ENCODE measurements at places on chromosomes 7 and 10. TPM values are rescaled to one million over a fixed set of nuclear protein-coding genes. Genes with fewer than 3 reads are reported as not detected.

GRCh38 chr10:91150631-91151030 is 69.8 kb upstream of the PCGF5 start:
- DNase-seq = no peak

Gene ATXN7L1
- total RNA-seq = 45.8 TPM

Gene CD36
- 8.9 TPM for total RNA-seq

DNA sequence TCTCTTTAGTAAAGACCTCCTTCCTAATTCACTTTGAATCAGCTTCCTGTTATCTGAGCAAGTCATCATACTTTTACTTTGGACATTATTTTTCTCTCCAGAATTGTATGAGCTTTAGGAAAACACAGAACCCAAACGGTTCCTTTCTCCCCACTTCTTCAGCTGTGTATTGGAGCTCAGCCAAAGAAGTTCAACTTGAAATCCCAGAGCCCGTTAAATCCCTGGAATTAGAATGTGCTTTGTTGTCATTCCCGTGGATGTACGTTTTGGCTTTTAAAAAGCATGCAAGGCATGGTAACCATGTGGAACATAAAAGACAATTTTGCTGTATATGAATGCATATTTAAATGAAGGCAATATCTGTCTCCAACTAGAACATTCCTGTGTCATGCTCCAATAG is 46.6 kb downstream of the AGMO start:
- DNase-seq = no peak

Gene MYH16
- total RNA-seq = not detected

DNA sequence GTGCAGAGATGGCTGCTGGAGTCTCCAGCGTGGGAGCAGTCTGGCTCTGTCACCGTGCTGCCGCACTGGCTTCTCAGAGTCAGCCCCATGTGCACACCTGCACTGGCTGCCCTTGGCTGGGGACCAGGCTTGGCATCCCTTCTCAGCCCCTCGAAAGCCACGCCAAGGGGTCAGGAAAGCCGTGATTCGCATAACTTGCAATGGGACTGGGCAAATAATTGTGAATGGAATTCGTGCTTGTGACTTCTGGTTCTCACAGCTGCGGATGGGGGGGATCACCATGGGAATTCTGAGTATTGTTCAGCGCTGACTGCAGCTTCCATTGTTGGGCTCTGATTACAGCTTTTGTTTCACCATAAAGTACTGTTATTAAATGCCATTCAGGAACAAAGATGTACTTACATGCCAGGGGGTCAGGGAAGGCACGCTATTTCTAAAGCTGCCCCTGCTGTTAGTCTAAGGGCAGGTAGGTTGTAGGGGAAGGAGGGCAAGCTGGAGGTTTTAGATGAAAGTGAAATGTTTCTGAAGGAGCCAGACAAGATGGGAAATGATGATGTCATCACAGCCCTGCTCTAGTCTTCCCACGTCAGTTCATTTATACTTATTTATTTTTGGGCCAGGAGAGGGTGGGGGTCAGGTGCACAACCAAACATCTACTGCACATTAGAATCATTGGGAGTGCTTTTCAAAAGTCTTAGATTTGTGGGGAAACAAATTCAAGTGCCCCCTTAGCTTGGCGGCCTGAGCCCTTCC is 5.8 kb upstream of the PLEKHA1 start:
- no peak for DNase-seq

Gene PPP1R3A
- total RNA-seq = not detected

- no peak for DNase-seq
Measured at GRCh38 chr10:126518218-126519080, 130.2 kb upstream of the ADAM12 start.

DNA sequence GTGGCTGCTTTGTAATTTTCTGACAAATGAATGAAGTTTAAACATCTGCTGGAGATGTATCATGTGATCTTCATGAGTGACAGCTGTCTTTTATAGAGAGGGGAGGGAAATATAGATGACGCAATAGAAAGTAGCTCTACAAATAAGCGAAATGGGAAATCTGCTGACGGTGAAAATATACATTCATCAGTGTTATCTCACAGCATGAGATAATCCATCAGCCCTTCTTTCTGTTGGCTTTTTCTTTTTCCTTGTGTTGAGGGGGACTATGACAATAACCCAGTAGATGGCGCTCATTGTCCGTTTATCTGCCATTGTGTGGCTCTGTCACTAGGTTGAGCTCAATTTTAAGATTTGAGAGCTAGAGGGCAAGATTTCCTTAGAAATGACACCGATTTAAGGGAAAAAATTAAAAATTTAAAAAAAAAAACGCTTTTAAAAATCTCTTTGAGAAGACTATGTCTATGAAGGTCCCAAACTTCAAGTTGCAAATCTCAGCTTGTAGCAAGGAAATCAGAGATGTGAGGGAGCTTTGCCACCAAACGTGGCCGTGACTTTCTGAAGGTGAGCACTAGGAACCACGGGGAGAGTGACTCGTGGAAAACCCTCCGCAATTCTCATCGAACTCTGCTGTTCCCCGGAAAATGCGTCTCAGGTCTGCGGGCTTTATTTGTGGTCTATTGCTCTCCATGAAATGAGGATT is 114.6 kb upstream of the SFMBT2 start:
- no peak for DNase-seq

DNA sequence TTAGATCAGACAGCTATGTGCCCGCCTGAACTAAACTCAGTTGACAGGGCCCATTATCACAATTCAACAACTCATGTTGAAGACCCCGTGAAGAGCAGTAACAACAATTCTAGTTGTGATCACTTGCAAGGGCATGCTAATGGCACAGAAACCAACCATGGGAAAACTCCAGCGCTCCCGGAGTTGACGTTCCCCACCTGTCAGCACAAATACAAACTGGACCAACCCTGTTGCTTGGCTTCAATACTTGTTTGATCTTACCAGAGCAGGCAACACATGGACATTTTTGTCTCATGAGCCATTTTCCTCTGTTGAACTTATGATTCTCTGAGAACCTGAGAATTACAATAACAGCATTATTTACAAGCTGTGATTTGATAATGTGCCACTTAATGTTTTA is 119.0 kb upstream of the LANCL2 start:
- DNase-seq = no peak

GRCh38 chr10:80670774-80671173 is 133.1 kb downstream of the SH2D4B start:
- no peak for DNase-seq

DNA sequence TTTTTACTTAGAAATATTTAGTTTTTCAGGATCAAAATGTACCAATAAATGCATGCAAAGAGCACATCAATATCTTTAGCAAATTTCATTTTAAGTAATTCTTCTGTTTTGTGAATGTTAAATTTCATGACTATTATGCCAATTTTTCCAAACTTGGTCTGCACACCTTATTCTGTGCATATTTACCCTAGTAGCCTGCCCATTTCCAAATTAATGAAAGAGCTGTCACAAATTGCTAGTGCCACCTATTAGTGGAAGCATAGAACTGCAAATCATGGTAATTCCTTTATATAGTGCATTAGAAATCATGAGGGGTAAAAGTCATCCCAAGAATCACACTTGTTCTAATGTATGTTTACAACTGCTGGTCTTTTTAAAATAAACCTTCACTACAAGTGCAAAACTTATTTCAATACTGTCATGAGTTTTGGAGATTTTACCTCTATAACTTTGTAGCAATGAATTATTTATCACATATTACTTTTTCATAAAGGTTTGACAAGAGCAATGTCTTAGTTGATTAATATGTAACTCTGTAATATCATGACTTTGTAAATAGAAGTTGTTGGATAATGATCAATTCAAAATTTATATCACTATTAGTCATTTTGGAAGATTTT is 5.7 kb downstream of the SEMA3A start:
- no peak for DNase-seq

GRCh38 chr10:97977673-97978072 is 52.7 kb downstream of the CRTAC1 start:
- no peak for DNase-seq

GRCh38 chr7:144118341-144118740 is 4.6 kb upstream of the OR2A14 start:
- no peak for DNase-seq
